ENCODE measurements at places on chromosomes 3 and 15.

DNA sequence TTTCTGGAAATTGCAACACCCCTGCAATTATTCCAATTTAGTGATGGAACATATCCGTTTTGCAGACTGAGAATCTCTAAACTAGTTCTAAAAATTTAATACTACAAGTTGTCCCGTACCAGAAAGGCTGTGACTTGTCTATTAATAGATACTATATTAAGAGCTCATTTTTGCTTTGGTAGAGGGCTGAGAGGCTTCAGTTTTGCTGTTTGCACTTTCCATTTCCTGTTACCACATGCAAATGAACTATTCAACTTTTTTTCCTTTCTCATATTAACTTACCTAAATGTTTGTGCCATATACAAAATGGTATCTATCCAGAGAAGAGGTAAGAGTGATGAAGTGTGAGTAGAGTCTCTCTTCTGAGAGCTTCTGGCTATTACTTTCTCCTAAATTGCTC is 101.5 kb upstream of the CRBN start:
- no peak for DNase-seq

- DNase-seq = no peak
Observed at GRCh38 chr15:101018450-101018849, 99.3 kb downstream of the LRRK1 start.

- no peak for DNase-seq
Observed at GRCh38 chr15:55360256-55360655, 41.2 kb downstream of the PIGB start.

- DNase-seq = no peak
Observed at GRCh38 chr15:29682361-29682760, 139.9 kb downstream of the TJP1 start.

GRCh38 chr15:67575039-67575502 is 32.6 kb downstream of the MAP2K5 start:
- no peak for DNase-seq

GRCh38 chr15:63044645-63045464 is 2.3 kb downstream of the TPM1 start:
- DNase-seq = no peak

DNA sequence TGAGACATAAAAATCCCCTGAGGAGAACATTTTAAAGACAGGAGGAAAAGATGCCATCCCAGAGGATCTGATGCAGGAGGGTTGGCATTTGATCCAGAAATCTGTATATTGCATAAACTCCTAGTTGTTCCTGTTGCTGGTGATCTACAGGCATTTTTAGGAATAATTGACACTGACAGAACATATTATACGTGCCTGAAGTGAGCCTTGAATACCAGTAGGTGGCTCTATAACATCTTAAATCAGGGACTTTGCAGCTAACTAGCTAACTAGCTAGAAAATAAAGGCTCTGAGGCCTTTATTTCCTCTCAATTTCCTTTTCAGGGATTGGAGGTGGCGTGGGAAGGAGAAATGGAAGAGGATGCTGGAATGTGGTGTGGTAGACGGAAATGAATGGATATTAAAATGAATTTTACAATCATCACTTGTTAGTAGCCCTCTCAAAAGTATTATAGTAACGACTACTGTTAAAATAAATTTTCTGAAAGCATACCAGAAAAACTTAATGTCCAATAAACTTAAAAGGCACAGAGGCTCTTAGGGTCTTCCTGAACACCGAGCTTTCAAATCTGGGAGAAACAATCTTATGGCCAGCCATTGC is 73.8 kb upstream of the ZBED2 start:
- no peak for DNase-seq

DNA sequence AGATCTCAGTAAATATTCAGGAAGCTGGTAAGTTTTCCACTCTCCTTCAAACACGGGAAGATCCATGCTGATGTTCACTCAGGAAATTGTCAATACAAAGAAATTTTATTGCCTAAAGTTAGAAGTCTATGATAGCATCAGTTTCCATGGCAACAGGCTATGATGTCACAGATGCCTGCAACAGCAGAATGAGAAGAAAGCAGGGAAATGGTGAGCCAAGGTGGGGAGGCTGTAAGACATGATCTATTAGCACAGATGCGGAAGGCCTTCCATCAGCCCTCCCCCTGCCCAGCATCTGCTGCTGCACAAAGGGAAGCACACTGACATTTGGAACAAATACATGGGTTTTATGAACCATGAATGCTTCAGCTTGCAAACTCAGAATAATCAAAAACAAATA is 28.6 kb downstream of the EPHB1 start:
- no peak for DNase-seq

DNA sequence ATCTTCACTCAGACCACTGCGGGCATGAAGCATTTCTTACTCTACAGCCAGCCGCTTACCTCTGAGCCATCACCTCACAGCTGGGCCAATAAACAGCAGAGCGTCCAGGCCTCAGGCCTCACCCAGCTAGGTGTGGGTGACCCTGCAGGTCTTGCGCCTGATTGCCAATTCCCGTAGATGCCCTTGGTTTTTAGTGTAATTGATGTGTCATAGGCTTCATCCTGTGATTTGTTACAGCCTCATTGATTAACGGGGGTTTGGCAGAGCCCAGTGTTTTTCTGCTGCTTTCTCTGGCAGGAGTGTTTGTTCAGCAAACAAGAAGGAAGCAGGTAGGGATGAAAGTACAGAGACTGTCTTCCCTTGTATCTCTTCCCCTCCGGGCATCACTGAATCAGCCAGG is 49.6 kb upstream of the BNIP2 start:
- no peak for DNase-seq

DNA sequence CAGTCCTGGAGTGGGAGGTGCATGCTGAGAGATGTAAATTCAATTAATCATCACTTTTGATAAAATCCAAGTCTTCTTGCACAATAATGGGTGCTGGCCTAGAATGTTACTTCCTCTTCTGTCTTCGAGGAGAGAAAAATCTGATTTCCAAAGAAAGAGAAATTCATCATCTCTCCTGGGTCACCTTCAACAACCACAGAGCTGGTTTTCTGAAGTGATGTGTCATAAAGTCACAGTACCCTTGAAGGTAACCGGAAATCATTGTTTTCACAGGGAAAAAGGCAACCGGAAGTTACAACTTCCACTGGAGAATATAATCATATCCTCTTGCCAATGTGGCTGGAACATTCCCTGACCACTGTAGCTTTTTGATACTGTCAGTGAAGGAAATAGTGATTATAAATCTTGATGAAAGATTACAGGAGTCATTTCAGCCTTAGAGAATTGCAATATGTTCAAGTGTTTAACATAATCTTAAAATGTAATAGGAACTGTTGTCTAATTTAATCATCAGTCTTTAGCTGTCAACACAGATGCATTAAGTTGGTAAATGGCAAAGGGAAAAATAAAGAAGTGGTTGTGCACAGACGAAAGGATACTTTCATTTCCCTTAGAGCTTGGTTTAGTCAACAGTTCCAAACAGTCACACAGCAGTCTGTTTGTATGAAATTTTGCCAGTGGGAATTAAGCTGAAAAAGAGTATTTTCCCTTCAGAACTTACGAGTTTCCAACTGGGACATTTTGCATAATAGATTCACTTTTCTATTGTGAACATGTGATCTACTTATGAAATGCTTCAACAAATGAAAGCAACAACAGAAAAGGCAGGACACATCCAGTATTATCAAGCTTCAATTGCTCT is 106.5 kb upstream of the SLC4A7 start:
- DNase-seq = no peak

DNA sequence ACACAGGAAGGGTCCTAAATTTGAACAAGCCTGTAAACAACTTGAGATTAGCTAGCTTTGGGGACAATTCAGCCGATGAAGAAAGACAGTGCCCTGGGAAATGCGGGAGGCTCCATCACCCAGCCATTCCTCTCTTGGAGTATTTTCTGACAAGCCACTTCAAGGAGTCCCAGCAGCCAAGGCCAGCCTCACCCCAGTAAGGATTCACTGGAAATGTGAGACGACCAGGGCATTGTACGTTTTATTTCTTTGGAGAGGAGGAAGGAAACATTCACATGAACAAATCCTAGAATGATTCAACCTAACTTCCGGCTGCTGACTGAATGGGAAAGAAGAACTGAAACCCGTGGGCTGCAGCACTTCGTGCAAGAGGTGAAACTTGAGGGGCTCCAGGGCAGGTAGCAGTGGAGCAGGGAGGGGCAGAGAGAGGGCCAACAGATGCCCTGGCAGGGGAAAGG is 116.4 kb upstream of the ARHGEF3 start:
- no peak for DNase-seq

- no peak for DNase-seq
Observed at GRCh38 chr15:77162872-77163633, 92.1 kb upstream of the TSPAN3 start.

DNA sequence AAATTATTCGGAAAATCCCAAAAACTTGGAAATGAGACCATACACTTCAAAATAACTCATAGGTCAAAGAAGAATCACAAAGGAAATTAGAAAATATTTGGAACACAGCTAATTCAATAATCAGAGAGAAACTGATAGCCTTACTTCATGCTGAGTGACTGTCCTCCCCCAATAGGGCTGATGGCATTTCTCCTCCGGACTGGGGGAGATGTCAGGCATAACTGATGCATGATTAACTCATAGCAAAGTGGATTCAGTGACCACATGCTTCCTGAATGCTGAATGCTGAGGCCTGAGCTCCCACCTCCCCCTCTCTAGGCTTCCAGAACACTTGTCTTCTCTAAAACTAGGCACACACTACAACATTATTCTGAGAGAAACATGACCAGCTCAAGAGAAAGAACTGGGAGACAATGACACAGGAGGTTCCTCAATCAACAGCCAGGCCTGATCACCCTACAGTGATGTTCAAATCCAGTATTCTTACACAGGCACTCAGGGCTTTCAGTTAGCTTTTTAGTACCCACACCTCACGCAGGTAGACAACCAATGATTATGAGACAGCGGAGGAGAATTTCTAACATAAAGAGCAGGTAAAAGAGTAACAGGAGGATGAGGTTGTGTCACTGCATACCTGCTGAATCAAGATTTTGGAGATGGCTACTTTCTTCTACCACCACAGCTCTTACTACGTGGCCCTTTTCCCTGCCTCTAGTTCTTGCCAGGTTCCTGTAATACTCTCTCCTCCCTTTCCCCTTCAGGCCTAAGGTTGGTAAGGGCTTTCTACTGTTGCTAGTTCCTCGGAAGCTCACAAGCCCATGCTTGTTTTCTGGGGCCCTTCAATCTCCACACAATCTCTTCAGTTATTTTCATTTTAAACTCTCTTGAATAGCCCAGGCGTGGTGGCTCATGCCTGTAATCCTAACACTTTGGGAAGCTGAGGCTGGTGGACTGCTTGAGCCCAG is 96.1 kb downstream of the FMN1 start:
- no peak for DNase-seq

- no peak for DNase-seq
Observed at GRCh38 chr3:130941793-130942192, 47.9 kb downstream of the ATP2C1 start.

DNA sequence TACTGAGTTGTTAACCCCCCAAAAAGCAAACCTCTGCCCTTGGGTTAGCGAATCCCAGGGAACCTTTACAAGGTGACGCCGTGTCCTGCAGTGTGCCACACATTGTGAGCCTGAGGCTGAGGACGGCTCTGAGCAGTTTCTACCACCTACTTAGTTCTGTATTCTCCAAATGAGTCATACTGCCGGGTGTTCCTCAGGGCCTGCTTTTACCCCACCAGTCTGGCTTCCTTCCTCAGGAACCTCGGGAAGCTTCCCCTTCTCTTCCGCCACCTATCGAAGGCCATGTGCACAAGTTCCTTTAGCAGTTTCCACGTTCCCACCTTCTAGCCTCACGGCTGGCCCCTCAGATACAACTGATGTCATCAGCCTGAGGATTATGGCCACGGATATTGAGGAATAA is 384.0 kb upstream of the TPM1 start:
- DNase-seq = no peak

- no peak for DNase-seq
Observed at GRCh38 chr3:150736903-150737832, 25.8 kb downstream of the SIAH2 start.

DNA sequence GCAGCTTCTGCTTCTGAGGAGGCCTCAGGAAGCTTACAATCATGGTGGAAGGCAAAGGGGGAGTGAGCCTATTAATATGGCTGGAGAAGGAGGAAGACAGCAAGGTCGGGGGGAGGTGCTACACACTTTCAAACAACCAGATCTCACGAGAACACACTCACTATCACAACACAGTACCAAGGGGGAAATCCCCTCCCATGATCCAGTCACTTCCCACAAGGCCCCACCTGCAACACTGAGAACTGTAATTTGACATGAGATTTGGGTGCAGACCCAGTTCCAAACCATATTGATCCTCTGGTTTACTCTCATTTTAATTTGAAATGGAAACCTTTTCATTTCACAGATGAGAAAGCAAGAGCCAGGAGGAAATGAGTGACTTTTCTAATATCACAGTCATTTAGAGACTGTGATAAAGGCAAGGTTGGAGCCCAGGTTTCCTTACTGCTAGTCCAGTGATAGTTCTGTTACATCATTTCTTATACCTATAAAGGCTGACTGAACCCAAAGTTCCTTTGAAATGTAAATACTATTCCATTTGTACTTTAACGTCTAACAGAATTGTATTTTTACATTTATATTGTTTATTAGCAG is 105.8 kb upstream of the GAP43 start:
- DNase-seq = no peak

- no peak for DNase-seq
Observed at GRCh38 chr15:71962537-71962936, 152.2 kb downstream of the NR2E3 start.

DNA sequence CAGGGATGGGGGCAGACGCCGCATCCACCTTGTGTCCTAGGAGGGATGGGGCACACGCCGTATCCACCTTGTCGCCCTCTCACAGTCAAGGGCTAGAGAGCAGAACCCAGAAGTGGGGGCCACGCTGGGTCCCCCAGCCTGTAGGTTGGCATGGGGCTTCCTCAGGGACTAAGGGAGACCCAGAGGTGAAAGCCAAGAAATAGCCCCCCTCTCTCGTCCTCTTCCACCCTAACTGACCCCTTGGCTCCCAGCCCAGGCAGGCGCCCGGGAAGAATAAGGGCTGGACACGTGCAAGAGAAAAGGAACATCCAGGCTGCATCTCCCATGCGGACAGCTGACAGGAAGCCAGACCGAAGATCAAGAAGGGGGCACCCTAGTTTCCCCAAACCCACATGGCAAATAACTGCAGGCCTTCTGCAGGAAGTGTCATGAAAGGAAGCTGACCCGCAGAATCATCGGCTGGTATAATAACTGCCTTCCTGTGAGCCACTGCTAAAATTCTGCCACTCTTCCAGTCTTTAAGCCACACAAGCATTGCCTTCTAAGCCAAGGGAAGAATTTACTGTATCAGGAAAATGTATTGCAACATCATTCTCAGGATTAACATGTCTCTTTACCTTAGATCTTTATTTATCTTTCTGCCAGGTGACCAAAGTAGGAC is 38.5 kb upstream of the TFRC start:
- DNase-seq = no peak

GRCh38 chr3:10213156-10213792 is 35.0 kb upstream of the TATDN2 start:
- DNase-seq = no peak

GRCh38 chr15:92243227-92243626 is 150.5 kb upstream of the ST8SIA2 start:
- no peak for DNase-seq

- no peak for DNase-seq
Observed at GRCh38 chr15:82805994-82806406, at the start of gene FSD2. Gene FSD2 (minus strand): TSS chr15:82806069. CDS start chr15:82787390, 18,679 bp downstream.

Data from activated effector memory CD4-positive, alpha-beta T cell treated with Interleukin-2 at 50 U/mL for 16 hours (primary cell).